ENCODE measurements at places on chromosomes 3 and 15.

- peak; percentile 91 for DNase-seq
These were observed 109.3 kb downstream of the SHQ1 start for GRCh38 chr3:72738752-72739530.

DNA sequence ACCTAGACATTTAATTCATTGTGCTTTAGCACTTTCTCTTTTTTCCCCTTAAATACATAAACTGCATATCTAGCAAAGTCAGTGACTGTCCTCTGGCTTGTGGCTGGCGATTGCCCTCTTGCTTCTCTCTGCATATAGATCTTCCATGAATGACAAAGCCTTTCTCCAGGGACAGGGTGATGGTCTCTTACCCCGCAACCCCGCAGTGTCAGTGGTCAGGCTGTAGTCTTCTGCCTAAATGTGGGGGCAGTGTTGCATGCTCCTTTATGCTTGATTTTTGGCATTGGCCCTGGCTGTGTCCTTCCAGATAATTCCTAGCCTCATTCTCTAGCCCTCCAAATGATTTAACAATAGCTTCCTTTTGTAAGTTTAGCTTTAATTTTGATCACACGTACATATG, 407.8 kb downstream of the GABRB3 start:
- no peak for DNase-seq

- peak; percentile 8 for DNase-seq
These were observed 35.8 kb upstream of the CCDC80 start for GRCh38 chr3:112676659-112677234.

- DNase-seq = no peak
These were observed 30.7 kb downstream of the CD200R1L start for GRCh38 chr3:112815981-112816380.

DNA sequence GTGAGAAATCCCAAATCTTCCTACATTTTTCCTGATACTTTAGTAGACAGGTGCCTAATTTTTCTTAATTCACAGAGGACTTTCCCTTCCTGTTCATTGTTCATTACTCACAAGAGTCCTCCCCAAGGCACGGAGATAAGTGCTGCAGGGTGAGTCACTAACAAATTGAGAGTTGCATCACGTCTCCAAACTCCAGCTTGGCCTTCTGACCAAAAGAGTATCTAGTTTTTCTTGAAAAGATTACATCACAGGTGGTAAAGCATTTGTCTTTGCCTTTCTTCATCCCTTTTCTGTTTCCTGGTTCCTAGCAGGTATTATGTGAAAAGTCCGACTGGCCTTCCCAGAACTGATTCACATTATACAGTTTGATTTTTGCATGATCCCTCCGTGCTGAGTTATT, 24.9 kb upstream of the RASGRP1 start:
- DNase-seq = no peak

All from neural progenitor cell (in vitro differentiated cells).